ENCODE measurements at places on chromosomes 11 and 22.
A peak's percentile ranks its signal among the peaks of the same experiment; 100 is the strongest.

GRCh38 chr11:17845431-17845881 is 110.9 kb downstream of the KCNC1 start:
- DNase-seq: no peak

DNA sequence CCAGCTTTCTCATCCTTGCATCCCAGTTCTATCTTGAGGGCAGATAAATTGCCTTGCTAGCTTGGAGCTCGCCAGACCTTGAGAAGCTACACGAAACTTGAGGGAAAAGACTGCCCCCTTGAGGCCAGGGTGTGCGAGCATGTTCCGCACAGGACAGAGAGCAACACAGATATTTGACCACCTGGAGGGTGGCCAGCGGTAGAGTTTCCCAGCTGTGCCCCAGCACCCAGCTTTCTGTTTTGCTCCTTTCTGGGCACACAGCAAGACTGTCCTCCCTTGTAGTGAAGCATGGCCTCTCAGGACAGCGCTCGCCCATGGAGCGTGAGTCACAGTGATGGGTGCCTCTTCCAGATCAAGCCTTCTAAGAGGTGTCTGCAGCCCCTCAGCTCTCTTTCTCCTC is 23.5 kb downstream of the SPATA19 start:
- peak; percentile 86 for DNase-seq

DNA sequence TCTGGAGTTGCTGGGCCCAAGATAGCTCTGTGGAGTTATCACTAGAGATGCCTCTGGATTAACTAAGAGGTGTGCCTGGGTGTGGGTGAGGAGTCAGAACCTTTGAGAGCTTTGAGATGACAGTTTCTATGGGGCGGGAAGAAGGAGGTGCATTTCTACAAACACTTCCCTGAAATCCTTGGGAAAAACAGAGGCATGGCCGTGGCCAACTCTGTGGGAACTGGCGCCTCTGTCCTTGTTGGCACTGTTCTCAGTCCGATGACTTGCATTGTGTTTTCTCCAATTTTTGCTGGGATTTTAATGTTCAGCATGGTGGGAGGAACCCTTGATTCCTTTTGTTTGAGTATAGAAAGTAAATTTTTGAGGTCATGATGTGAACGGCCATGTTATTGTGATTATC is 115.8 kb upstream of the PARVA start:
- no peak for DNase-seq

GRCh38 chr11:5288906-5289550 is 12.7 kb downstream of the OR51B4 start:
- no peak for DNase-seq

GRCh38 chr22:30610299-30610698 is 3.3 kb downstream of the TCN2 start:
- no peak for DNase-seq

DNA sequence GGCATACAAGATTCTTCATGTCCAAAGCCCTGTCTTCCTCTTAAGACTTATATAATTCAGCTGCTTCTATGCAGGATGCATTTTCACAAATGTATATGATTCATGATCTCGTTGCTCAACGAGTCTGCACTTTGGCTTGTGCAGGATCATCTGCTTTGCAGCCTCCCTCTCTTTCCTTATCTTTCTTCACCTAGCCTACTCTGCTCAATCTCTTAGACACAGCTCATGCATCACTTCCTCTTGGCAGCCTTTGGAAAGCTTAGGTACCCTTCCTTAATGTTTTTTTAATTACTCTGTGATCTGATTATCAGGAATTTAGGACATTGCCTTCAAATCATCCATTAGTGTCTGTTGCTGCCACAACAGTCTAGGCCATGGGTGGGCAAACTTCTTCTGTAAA is 673.8 kb downstream of the NELL1 start:
- no peak for DNase-seq

DNA sequence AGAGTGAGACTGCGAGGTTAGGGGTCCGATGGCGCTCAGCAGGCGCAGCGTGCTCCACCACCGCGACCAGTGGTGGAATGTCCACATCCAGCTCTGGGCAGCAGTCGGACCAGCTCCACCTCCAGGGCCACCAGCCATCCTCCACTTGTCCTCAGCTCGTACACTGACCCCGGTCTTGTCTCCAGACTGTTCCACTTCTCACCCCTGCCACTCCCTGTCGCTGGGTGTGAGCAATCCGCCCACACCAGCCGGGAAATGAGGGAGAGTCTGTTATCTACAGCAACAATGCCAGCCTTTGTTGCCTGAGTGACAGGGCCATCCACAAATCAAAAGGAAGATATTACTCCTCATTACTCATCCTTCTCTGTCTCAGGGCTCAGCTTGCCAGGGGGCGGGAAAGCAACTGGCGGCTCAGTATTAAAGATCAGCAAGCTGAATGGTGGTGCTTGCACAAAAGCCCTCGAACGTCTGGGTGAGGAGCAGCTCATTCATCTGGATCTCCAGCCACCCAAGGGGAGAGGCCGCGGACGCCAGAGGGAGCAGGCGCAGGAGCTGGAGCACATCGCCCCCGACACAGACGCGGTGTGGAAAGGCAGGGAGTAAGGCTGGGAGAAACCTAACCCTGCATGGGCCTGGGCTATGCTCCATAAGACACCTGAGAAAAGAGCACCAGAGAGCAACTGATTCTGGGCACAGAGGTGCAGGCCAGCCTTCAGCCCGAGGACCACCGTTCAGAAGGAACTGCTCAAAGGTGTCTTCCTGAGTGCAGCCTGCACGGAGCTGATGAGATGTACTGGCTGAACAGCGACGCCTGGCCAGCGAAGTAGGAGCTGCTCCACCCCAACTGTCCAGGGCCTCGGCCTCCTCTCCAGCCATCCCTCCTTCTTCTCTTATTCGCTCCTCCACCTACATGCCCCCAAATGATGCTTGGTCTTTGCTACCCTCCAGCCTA is 21.9 kb downstream of the IGSF9B start:
- no peak for DNase-seq

- DNase-seq: peak; percentile 32
Measured at GRCh38 chr22:20536590-20537324, 29.3 kb downstream of the MED15 start.

DNA sequence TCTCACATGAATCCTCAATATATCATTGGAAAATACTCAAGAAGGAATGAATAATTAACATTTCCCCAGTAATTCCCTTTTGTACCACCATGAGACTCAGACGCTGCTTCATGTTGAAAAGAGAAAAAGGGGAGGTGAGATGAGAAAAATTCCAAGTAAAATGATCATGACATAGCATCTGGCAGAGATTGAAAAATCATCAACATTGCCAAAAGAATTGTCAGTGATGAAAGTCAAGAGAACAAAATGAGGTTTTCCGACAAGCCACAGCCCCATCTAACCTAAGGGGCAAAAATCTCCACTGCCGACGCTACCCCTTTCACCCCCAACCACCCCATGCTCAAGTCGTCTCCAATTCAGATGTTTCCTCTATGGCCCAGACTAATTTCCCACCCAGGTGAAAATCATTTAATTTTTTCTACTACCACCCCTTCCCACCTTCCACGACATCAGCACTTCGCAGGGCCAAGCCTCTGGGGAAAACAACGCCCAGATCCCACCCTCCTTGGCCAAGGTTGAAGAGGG is 1.2 kb downstream of the RAB6A start:
- DNase-seq: peak; percentile 53

- DNase-seq: peak; percentile 61
Measured at GRCh38 chr11:61966734-61967115, 709 bp downstream of the FTH1 start.

GRCh38 chr22:24398409-24398808 is 29.0 kb upstream of the ADORA2A start:
- no peak for DNase-seq

- DNase-seq: no peak
Measured at GRCh38 chr11:10075141-10075540, 218.9 kb downstream of the SBF2 start.

- no peak for DNase-seq
Measured at GRCh38 chr11:124520550-124520854, 23.0 kb downstream of the OR8B12 start.

DNA sequence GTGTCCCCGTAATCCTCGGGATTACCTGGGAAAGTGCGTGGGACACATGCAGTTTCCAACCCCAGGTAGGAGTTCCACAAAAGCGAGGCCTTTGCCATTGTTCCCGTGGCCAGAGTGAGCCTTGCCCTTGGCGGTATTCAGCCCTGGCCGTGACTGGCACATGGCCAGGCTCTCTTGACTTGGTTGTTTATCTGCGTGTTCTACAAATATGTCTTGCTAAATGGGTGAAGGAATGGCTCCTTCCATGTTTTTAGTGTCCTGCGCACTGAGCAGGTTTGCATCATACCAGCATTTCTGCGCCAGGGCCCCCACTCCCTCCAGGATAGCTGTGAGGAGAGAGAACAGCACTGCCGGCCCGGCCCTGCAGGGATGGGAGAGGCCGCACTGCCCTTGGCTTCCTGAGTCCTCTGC is 20.0 kb downstream of the POLR3H start:
- DNase-seq: peak; percentile 64

DNA sequence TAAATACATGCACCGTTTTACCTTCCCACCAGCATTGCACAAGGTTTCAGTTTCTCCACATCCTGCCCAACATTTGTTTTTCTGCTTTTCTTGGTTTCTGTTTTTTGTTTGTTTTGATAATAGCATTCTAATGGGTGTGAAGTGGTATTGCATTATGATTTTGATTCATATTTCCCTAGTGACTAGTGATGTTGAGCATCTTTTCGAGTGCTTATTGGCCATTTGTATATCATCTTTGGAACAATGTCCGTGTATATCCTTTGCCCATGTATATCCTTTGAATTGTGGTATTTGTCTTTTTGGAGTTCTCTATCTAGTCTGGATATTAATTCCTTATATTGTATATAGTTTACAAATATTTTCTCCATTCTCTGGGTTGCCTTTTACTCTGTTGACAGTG is 2914.8 kb upstream of the OR11H1 start:
- no peak for DNase-seq

- no peak for DNase-seq
Measured at GRCh38 chr11:18768978-18769377, 22.6 kb downstream of the PTPN5 start.

DNA sequence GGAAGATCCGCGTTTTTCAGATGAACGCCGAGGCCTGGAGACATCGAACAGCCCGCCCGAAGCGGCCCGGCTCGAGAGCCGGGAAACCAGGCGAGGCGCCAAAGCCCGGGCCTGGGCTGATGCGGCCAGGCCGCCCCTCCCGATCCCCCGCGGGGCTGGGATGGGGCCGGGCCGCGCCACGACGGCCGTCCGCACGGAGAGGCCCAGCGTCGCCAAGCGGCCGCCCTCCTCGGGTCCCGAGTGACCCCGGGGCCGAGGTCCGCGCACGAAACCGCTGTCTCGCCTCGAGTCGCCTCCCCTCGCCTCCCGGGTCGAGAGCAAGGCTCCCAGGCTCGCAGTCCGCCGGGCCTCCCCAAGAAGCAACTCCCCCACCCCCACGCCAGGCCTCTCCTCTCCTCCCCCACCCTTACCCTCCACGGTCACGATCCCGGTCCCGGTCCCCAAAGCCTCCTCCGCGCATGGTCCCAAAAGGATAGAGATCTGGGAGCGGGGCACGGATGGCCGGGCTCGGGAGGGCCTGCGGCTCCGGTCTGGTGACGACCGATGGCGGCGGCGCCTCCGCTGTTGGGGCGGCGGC is 482 bp downstream of the DDX17 start:
- peak; percentile 89 for DNase-seq

- no peak for DNase-seq
Measured at GRCh38 chr11:38646382-38646781, 2048.3 kb upstream of the RAG2 start.

GRCh38 chr22:38924347-38924952 is 33.0 kb upstream of the APOBEC3A start:
- peak; percentile 96 for DNase-seq

DNA sequence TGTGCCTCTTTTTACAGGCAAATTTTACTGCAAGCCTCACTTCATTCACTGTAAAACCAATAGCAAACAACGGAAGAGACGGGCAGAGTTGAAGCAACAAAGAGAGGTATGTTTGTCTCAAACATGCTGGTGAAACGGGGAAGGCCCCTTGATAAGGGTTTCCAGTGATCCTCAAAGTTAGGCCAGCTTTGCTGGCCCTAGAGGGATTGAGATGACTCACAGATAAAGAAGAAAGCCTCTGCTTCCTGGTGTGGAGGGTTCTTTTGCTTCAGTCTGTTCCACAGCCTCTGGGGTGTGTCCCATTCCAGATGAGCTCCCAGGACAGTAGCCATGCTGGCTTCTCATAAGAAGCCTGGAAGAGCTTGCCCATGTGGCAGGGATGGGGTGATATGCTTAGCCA is 118.9 kb upstream of the PARVA start:
- no peak for DNase-seq

GRCh38 chr11:116344601-116345000 is 428.2 kb downstream of the BUD13 start:
- DNase-seq: no peak

DNA sequence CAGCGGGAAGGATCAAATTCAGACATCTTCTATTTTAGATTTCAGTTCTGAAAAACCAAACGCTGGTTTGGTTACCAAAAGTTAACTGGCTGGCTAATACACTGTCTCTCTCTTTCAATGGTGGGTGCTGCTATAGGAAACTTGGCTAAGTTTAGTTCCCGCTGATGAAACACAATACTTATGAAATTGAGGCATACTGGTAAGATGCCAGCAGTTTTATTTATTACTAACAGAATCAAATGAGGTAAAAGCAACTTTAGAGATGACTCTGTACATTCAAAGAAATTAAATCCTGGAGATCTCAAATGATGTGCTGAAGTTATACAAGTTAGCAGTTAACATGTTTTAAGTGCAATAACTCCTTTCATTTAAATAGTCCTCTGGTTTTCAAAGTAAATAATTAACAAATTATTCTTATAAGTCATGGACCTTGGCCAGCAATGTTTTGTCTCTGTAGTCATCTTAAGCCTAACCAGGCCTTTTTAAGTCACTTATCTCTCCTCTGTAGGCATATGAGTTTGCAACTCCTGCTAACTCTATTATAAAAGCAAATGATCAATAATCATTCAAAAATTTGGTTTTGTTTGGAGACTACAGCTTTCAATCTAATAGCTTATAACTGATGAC is 54.8 kb downstream of the PAK1 start:
- DNase-seq: no peak

GRCh38 chr11:83648610-83649527 is 362.7 kb upstream of the CCDC90B start:
- no peak for DNase-seq

DNA sequence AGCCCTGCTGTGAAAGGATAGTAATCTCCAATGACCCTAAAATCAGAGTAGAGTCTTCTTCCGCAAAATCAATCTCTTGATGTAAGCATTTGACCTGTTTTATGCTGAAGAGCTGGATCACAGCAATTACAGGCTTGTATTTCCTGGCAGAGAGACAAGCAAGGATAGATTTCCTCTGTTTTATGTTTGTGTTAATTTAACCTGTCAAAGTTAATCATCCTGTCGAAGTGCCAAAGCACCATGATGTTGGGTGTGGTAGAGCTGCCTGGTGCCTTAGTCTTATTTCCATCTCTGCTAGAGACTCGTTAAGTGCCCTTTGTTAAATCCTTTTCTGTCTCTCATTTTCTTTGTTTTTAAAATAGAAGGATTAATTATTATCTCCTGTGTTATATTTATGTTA is 248.1 kb downstream of the CNTN5 start:
- no peak for DNase-seq

GRCh38 chr11:72812604-72812966 is 1.6 kb upstream of the ATG16L2 start:
- DNase-seq: no peak

- DNase-seq: no peak
Measured at GRCh38 chr22:49617866-49618676, 209.6 kb downstream of the BRD1 start.

- no peak for DNase-seq
Measured at GRCh38 chr11:35723493-35723892, 60.9 kb downstream of the TRIM44 start.

GRCh38 chr11:112248201-112248600 is 12.5 kb downstream of the PLET1 start:
- no peak for DNase-seq
